NCI-H1048 (cell line): ENCODE measurements at places on chromosomes 11 and 22.

DNA sequence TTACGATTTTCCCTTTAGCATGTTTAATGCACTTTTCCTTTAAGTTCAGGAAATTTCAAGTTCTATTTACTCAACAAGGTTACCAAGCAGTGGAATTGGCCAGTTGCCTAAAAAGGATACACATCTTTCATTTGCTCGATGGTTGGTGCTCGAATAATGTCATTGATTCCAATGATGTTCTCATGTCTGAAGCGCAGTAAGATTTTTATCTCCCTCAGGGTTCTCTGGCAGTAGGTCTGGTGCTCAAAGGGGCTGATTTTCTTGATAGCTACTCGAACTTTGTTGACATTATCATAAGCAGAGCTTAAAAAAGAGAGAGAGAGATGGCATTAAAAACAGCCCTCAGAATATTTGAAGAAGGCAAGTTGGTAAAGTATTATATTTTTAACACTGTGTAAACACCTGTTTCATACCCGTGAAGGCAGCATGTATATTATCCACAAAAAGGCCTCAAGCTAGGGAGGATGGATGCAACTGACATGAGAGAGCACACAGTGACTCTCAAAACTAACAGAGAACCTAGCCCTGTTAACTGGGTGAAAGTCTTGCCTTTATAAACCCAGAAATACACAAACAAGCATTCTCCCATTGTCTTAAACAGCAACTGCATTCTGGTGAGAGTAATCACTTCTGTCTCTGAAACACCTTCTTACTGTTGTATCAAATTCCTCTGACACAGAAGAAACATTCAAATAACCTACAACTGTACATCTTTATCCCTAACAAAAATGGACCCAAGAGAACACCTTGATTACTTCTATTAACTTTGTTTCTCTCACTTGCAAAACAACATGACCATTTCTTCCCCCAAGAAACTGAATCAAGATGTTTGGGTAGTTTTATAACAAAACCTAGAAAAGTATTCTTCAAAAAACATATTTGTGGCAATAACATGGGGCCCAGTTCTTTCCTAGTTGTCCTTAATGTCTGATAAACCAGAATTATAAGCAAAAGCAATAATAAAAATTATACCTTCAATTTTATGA is 59.6 kb downstream of the MAPK1 start:
- no peak for DNase-seq

DNA sequence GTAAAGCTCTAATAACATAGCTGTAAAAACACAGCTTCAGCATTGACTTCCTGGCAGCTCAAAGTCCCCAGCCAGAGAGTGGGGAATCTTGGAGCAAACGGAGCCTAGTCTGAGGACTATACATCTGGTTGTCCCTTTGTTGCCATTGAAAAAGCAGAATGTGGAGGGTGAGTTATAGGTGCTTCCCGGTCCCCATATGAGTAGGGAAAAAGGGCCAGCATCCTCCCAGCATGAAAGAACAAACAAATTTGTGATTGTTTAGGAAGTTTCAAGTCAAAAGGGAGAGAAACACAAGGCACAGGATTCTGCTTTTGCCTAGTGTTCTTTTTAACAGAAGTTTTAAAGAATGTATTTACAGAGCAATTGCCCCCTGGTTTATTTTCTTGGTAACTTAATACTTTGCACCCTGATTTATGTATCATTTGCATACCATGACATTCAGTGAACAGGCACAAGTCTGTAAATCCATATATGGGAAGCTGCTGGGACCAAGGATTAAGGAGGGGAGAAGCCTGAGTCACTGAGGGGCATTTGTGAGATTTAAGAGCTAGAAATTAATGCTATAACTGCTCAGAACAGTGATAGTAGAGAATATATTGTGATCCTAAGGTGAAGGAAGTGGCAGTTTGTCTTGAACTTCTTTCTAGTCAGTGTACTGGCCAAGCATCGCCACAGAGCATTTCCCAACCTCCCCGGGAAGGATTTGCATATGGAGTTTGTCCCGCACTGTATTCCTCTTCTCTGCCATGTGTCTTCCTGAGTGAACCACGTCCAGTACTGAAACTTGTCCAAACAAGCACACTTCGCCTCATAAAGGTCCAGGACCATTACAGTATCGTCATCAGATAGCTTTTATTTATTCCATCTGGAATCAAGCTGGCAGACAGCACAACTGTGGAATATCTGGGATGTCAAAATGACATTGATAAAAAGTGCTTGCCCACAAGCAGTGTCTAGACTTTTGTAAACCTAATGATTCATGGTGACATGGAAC is 103.0 kb downstream of the DBX1 start:
- DNase-seq = no peak

GRCh38 chr22:36368359-36368983 is 19.3 kb downstream of the MYH9 start:
- DNase-seq = no peak

- DNase-seq = no peak
Measured at GRCh38 chr22:45612451-45612901, 59.2 kb upstream of the ATXN10 start.

DNA sequence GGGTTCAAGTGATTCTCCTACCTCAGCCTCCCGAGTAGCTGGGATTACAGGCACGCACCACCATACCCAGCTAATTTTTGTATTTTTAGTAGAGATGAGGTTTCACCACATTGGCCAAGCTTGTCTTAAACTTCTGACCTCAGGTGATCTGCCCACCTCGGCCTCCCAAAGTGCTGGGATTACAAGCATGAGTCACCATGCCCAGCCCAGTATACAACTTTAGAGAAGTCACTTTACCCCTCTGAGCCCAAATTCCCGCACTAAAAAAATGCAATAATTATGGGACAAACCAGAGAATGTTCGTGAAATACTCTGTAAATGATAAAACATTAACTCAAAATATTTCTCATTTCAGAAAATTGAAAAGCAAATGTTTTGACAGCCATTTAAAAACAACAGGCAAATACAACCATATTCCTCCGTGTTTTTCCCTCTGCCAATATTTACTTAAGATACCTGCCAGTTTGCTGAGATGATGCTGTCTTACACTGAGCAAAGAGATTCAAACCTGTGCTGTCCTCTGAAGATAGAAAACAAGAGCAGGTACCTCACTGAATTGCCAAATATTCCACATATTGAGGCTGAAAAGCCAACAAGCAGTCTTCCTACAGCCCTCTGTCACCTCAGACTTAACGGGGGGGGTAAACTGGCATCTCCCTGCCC is 9.6 kb downstream of the PLEKHA7 start:
- DNase-seq = no peak

- no peak for DNase-seq
Measured at GRCh38 chr22:20567993-20568417, 60.6 kb downstream of the MED15 start.

DNA sequence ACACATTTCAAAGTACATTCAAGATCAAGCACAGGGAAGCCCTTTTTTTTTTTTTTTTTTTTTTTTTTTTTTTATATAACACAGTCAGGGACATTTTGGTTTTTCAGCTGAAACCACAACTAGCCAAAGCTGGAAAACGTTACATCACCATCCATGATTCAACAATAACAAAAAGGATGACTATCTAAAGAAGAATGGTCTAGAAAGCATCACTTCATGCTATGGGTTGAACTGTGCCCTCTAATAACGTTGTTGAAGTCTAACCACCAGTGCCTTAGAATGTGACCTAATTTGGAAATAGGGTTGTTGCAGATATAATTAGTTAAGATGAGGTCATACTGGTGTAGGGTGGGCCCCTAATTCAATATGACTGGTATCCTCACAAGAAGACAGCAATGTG is 46.6 kb downstream of the MTMR2 start:
- DNase-seq = no peak

DNA sequence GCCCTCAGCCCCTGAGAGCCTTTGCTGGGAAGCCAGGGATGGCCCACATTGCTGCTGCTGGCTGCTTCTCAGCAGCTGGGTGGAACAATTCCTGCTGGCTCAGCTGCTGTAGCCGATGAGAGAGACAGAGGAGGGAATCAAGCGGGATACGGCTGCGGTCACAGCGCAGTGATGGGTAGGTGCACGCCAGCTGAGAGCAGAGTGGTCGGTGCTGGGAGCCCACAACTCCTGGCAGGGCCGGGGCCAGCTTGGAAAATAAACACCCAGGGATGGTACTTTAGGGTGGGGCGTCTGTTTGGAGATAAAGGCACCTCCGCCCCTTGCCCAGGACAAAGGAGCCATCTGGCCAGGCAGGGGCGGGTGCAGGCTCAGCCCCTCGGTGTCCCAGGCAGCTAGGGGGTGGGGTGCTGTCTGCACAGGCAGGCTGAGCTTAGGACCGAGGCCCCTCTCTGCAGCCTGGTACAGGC is 480.5 kb downstream of the MIAT start:
- no peak for DNase-seq

DNA sequence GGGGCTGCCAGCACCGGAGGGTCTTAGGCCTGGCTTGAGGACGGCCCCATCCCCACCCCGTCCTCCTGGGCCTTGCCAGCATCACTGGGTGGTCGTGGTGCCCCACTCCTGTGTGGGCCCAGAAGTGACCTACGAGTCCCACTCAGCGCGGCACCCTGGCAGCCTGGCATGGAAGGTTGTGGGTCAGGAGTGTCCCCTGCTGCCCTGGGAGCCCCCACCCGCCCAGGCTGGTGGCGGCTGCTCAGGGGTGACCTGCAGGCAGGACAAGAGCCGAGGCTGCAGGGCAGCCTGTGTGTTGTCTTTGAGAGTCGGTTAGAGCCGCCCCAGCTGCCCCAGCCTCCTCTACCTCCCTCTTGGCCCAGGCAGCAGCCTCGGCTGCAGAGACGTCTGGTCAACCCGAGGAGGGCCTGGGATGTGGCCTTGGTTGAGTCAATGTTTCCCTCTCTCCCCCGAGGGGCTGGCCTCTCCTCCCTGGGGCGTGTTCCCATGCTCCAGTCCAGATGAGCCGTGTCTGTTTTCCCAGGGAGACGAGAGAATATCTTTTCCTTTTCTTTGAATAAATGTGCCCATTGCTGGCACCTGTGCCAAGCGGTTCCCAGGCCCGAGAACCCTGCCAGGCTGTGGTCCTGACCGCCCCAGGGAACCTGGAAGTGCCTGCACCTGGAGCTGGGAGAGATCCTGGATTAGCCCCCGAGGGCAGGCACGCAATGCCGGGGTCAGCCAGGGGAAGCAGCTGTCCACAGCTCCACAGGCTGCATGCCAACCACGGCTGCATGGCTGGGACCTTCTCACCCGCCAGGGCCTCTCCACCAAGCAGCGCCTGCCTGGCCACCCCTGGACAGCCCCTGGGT is 35.7 kb upstream of the MUC5AC start:
- DNase-seq = no peak

- DNase-seq = no peak
Measured at GRCh38 chr11:66083767-66084166, 13.7 kb downstream of the PACS1 start.

GRCh38 chr11:1989953-1990352 is 7.7 kb downstream of the H19 start:
- no peak for DNase-seq

GRCh38 chr11:93659841-93660240 is 1.6 kb upstream of the CEP295 start:
- DNase-seq = no peak

DNA sequence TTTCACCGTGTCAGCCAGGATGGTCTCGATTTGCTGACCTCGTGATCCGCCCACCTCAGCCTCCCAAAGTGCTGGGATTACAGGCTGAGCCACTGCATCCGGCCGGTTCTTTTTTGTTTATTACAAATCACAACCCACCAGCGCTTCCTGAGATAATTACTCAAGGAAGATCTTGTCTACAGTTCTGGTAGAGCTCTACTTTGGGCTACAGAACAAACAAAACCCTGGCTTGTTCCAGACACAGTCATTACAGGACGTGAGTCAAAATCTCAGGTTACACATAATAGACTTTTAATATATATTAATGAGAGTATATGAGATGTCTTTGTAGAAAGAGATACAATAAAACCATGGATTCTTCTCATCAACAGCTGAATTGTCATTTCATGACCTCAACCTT is 42.8 kb upstream of the NUP50 start:
- DNase-seq = no peak

DNA sequence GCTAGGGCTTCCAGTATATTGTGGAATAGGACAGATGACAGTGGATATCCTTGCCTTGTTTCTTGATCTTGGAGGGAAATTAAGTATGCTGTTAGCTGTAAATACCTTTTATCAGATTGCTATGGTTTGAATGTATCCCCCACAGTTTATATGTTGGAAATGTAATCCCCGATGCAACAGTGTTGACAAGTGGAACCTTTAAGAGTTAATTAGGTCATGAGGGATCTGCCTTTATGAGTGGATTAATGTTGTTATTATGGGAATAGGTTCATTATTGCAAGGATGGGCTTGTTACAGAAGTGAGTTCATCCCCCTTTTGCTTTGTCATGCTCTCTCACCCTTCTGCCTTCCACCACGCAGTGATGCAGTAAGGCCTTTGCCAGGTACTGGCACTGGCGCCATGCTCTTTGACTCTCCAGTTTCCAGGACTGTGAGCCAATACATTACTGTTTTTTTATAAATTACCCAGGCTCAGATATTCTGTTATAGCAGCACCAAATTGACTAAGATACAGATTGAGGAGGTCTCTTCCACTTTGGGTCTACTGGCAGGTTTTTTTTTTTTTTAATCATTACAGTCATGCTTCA is 16.4 kb downstream of the CABIN1 start:
- no peak for DNase-seq

DNA sequence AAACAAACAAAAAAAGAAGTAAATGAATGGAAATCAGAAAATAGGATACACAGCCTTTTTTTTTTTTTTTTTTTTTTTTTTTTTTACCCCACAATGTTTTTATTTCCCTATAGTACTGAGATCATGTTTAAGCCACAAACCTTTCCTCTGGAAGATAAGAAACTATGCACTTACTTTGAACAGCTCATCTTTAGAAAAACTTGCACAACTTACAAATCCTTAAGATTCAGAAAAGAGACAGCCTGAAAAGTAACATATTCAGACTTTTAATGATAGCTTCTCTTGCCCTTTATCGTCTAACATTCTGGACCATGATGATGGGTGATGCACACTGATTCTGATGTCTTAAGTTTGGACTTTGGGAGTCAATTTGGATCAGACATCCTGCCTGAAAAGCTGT is 80.3 kb downstream of the TNRC6B start:
- DNase-seq = no peak

- no peak for DNase-seq
Measured at GRCh38 chr11:11814614-11815452, 26.9 kb upstream of the USP47 start.

DNA sequence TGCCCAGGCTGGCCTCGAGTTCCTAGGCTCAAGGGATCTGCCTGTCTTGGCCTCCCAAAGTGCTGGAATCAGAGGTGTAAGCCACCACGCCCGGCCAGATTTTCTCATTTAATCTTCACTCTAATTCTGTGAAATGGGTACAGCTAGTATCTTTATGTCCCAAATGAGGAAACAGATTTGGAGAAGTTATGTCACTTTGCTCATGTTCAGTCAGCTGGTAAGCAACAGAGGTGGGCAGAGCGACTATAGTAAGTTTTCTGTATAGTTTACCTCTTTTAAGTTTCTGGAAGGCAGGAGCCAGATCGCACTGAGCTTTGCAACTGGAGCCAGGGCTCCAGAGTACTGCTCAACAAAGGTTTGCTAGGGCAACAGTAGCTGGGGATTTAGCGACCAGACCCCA is 33.2 kb downstream of the RCOR2 start:
- no peak for DNase-seq

DNA sequence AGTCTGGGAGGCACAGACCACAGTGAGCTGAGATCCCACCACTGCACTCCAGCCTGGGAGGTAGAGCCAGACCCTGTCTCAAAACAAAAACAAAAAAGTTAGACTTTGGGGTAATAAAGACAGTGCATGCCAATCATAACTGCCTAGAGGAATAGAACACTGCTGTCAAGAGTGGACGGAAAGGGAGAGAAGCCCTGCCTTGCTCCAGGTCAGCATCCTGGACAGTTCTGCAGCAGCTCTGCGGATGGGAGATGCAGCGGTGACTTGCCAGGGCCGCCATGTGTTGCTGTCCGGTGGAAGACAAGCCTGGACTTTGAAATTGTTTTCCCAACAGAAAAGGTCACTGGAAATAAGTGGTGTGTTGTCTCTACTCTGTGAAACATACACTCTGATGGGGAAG is 618.2 kb downstream of the TBC1D22A start:
- no peak for DNase-seq
